ENCODE measurements at places on chromosomes 7 and 10.

DNA sequence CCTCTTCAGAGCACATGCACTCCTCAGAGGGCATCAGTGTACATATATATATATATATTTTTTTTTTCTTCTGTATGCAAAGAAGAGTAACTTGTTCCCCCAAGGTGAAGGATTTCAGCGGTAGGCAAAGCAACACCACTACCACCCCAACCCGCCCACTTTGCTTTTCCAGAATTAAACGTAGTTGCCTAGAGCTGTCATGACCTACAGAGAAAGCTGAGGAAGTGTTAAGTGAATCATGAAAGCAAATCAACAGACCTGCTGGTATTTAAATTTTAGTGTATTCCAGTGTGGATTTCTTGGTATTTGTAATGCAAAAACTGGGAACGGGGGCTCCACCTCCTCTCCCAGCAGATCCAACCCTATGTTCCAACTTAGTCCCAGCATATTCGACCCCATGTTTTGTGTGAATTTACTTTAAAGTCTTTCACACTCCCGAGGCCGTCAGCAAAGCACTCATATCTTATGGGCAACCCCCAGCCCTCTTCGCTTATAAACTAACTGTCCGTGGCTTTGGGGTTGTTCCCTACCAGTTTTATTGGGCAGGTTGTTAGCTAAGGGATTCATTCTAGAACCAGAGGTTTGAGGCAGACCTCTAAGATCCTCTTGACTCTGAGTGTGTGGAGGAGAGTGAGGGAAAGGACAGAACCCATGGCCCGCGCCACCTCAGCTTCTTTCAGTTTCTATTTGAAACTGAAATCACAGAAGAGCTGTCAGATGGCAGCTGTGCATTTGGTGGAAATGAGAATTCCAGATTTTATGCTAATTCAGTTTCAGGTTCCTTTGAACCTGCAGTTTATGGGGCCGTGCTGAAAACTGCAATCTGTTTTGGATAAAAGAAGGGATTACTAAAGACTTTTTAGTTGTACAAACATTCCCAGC, 450.2 kb upstream of the GALNT17 start:
- no peak for DNase-seq

DNA sequence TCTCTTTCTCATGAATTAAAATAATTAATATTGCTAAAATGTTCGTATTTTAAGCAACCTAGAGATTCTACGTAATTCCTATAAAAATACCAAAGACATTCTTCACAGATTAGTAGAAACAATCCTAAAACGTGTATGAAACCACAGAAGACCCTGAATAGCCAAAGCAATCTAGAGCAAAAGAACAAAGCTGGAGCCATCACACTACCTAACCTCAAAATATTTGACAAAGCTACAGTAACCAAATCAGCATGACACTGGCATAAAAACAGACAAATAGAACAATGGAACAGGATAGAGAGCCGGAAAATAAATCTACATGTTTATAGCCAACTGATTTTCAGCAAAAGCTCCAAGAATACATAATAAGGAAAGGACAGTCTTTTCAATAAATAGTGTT, 105.5 kb upstream of the PTN start:
- DNase-seq: no peak

DNA sequence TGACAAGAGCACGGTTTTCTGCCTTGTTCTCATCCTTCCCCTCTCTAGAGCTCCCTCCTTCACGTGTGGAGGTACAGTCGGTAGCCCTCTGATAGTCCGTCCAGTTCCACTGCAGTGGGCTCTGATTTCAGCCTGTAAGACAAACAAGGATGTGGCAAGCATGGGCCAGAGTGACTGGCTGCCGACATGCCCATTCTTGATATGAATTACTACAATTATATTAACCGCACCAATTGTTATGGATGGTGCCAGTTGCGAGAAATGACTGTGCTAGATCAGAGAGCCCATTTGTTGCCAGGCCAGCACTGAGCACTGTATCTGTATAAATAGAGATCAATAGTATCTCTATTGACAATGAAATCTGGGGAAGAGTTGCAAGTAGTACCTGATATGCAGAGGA, 146.6 kb downstream of the CHN2 start:
- no peak for DNase-seq

GRCh38 chr7:21414795-21415393, 13.0 kb upstream of the SP4 start:
- no peak for DNase-seq

- no peak for DNase-seq
These were observed 424.0 kb downstream of the PLXNA4 start for GRCh38 chr7:132152131-132152889.

DNA sequence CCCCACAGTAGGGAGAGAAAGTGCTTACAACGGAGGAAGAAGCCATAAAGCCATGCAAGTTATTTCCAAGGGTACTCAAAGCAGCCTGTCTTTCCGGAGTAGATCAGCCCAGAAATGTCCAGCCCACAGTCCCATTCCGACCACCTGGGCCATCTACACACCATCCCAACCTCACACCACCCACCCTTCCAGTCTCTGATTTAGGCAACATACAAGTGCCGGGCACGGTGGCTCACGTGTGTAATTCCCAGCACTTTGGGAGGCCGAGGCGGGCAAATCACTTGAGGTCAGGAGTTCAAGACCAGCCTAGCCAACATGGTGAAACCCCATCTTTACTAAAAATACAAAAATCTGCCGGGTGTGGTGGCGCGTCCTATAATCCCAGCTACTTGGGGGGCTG, 35.1 kb downstream of the LRRC20 start:
- DNase-seq: no peak

- no peak for DNase-seq
These were observed 188.5 kb downstream of the TMEM178B start for GRCh38 chr7:141262101-141263090.

DNA sequence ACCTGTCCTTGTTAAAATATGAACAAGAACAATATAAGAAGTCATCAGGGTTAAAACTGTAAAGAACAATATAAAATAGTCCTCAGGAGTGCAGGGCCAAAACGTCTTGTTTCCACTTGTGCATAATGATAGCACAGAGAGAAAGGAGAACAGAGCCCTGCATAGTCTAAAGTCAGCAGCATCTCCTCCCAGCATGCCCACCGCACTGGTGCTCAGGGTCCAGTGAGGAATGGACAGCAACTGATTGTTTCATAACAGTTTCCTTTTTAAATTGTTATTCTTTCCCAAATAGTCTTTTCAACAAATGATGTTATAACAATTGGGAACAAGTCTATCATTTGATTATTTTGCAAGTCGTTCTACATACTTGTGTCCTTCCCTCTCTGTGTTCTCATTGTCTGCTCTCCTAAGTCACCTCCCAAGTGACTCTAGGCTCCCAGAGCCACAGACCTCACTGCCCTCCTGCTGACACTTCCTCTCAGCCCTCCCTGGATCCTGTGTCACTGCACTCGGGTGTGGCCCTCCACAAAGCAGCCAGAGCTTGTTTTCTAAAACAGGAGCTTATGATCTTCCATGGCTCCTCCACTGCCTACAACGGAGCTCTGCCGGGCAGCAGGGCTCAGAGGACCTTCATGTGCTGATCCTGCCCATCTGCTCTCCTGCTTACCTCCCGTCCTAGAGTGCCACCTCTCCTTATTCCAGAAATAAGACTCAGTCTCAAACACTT, 27.6 kb downstream of the COBL start:
- no peak for DNase-seq

DNA sequence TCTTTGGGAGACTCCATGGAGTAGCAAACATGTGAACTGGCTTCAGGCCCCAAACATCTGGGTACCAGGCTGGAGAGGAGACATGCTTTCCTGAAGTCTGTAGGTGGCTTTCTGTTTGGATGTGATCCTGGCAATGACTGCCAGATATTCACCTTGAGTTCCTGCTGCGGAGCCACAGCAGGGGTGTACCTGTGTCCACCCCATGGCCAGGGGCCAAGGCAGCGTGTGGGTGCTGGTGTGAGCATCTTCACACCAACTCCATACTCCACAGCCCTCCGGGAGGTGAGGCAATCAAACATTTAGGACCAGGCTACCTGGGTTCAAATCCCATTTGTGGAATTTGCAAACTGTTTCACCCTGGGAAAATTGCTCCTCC, 113.0 kb downstream of the ADCY1 start:
- DNase-seq: no peak

DNA sequence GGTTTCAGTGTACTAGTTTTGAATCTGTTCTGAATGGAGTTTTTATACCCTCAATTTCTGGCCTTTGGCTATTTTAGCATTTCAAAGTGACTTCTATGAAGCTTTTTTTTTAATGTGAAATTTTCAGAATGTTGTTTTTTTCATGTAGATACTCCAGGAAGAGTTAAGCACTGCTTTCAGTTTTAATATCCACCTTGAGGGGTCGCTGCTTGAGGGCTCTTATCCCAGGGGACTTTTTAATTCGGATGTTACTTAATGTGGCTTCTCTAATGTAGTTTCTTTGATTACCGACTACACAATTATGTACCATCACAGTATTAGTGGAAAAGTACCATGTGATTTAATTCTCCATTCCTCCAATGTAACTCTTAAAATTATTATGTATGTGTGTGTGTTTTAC, 5.2 kb downstream of the IFIT5 start:
- no peak for DNase-seq

DNA sequence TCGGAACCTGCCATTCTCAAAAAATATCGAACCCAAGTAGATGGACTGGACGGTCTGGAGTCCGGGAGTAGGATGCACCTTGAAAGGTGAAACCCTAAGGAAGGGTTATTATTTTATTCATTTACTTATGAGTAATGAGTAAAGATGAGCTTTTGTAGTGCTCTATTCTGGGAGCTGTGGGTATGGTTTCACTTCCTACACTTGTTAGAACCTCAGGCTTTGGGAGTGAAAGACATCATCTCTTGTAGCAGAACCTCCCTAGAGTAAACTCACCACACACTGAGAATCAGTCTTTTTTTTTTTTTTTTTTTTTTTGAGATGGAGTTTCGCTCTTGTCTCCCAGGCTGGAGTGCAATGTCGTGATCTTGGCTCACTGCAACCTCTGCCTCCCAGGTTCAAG, 389.4 kb upstream of the AUTS2 start:
- DNase-seq: no peak

DNA sequence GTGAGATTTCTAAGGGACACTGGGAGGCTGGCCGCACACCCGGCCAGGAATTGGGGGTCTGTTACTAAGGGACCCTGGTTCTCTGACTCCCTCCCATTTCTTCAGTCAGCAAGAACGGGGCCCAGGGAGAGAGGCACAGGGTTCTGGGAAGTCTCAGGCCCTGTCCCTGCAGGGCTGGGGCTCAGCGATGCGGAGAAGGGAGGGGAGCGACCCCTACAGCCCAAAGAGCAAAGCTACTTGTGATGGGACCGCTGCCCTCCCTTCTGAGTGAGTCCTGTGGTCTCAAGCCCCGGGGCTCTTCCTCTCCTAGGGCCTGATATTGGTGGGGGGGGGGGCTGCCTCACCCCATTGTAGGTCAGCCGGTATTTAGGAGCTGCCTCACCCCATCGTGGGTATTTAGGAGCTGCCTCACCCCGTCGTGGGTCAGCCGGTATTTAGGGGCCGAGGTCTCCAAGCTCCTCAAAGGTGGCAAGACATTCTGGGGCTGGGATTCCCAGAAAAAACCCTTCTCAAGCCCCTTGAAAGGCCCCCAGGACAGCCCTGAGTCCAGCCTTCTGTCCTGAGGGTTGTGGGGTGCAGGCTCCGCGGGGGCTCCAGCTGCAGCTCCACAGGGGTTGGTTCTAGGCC, 16.9 kb upstream of the NKX6-2 start:
- no peak for DNase-seq

- DNase-seq: no peak
These were observed 53.3 kb downstream of the CHN2 start for GRCh38 chr7:29247963-29248236.

GRCh38 chr10:110336111-110336721, 31.5 kb upstream of the SMNDC1 start:
- DNase-seq: no peak

DNA sequence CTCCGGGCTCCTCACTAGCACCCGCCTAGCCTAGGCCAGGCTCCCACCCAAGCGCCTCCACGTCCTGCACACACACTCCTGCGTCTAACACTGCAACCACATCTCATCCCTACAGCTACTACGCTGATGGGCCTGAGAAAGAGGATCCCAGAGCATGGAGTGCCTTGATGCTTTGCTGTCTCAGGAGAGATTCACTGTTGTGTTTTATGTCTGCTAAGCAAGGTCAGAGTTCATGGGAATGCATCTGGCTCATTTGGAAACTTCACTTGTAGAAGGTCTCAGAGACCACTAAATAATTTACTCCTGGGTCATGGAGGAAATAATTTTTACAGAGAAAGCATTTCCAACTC, 88.7 kb downstream of the SLIT1 start:
- DNase-seq: no peak

All from C1 segment of cervical spinal cord (tissue), 14 donors.